Renal pelvis (tissue), 12 donors: ENCODE measurements at places on chromosomes 6 and 20. TPM values are rescaled to one million over a fixed set of nuclear protein-coding genes. Genes with fewer than 3 reads are reported as not detected.
A peak's percentile ranks its signal among the peaks of the same experiment; 100 is the strongest.

GRCh38 chr20:13717631-13718044 lies 67.1 kb downstream of the ESF1 start:
- no peak for DNase-seq

- DNase-seq: no peak
These were observed 54.3 kb downstream of the SLC23A2 start for GRCh38 chr20:4946986-4947385.

The XKR7 gene
- 0.43 TPM for polyA plus RNA-seq

The ESF1 gene
- polyA plus RNA-seq: 29.6 TPM

The MAS1 gene
- polyA plus RNA-seq: 0.03 TPM

- peak; percentile 48 for DNase-seq
These were observed 14.0 kb downstream of the UST start for GRCh38 chr6:148760568-148761526.

DNA sequence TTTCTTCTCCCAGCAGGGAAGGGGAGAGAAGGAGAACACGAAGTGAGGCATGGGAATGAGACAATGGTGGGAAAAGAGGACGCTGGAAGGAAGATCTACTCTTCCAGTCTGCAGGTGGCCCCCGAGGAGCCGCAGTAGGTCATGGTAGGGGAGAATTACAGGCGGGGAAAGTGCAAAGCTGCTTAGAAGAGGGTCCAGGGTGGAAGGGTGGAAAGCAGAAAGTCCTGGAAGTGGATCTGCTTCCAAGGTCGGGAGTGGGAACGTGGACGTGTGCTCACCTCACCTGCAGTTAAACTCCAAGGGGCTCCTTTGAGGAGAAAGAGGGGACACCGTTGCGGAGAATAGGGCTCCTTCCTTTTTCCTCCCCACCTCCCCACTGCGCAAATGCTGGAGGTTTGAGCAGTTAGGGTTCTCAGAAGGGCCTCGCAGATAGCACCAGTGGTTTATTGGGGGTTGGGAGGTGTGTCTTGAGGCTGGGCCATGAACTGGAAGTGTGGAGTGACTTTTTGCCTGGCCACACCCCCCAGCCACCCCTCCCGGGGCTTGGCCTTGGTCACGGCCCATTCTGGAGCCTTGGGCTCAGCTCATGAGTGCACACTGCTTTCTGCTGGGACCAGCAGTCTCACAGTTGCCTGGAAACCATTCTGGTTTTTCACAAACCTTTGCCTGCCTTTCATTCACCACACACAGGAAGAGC lies 100.4 kb upstream of the MLN start:
- no peak for DNase-seq

DNA sequence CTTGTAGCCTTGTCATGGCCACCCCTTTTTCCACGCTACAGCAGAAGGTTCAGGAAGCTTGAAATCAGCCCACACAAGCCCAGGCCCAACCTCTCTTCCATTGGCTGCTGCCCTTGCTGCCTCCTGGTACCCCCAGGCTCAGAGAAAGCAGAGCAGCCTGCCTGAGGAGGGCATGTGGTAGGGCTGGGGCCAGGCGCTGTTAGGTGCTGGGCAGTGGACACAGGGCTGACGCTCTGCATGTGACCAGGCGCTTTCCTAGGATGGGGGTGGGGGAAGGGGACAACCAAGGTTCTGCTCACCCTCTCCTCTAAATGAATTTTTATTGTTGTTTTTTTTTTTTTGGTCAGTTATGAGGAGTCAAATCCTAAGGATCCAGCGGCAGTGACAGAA lies 36.3 kb upstream of the ID1 start:
- DNase-seq: no peak

DNA sequence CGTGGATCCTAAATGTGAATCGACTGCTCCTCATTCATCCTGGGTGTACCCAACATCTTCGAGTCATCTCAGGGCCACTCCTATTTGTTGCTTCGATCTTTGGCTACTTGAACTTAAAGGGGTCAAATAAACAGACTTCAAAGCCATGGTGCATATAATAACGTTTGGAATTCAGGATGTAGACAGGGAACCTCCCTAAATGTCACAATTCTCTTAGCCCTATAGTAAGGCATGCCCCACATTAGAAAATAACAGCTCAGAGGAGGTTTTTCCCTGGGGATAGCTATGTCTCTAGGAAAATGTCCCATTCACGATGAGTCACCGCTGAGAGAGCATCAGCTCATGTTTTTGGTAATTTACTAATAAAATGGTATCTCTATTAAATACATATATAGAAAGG lies 54.8 kb upstream of the BMP6 start:
- no peak for DNase-seq

GRCh38 chr6:14542670-14543366 lies 425.2 kb downstream of the CD83 start:
- no peak for DNase-seq

The PTP4A1 gene
- polyA plus RNA-seq: 55.3 TPM

The SGK2 gene
- 66.7 TPM for polyA plus RNA-seq

DNA sequence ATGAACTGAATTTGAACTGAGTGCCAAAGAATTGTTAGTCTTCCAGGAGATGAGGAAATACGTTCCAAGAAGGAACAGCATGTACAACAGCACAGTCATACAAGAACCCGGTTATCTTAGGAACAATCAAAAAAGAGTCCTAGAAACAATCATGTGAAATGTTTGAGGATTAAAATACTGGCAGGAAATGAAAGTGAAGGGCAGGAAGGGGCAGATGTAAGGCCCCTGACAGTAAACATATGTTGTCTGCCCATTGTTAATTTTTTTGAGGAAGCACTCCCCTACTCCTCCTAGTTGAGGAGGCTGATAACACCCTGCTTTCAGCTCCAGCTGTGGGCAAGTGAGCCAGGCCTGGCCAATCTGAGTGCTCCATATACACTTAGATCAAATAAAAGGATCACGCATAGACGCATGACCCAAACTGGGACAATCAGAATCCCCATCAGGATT lies 220.9 kb downstream of the HACE1 start:
- DNase-seq: no peak

The POLH gene
- 19.6 TPM for polyA plus RNA-seq
